HTR-8/SVneo (cell line): ENCODE measurements at places on chromosomes 11 and 22.

DNA sequence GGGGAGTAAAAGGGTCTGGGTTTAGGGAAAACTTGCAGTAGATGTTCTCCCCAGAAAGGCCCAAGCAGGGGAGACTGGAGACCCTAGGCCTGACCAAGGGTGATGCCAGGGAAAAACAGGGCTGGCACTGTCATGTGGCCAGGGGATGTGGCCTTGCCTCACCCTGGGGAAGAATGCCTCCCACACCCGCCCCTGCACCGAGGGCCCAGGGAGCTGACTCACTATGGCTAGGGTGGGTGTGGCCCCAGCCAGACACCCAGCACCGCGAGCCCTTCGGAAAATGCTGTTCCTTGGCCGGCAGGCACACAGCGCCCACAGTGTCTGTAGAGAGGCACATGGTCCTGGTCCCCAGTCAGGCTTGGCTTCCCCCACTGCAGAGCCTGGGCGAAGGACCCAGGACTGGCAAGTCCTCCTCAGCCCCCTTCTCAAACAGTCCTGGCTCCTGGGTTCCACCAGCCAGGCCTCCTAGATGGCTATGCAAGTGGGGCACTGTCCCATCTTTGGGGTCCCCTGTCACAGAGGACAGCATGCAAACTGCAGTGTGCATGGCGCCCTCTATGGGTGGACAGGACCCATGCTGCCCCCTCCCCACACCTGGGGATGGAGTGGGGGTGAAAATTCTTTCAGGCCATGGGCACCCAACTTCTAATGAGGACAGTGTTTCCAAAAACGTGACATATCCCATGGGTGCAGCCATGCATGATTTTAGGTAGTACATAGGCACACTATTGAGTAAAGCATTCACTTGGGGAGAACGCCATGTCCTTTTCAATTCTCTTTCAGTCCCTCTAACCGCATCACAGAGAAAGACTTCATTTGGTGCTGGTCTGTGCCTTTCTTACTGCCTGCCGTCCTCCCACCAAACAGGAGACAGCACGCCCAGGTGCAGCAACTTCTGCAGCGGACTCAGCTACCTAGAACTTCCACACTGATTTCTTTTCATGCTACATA lies 15.2 kb downstream of the TMPRSS5 start:
- peak; percentile 90 for DNase-seq

DNA sequence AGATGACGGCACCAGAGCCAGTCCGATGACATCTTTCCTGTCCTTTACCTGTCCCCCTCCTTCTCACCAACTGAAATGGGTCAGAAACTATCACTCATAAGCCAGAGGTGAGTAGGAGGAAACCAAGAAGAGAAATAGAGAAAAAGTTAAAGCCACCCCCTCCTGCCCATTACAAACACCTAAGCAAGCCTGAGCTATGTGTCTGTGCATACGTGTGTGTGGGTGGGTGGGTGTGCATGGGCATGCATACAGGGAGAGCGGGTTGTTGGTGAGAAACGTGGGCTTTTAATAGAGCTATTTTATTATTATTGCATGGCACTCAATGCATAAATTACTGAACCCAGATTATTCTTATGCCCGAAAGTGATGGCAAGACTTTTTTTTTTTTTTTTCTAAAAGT lies 2.6 kb downstream of the PATE4 start:
- no peak for DNase-seq

DNA sequence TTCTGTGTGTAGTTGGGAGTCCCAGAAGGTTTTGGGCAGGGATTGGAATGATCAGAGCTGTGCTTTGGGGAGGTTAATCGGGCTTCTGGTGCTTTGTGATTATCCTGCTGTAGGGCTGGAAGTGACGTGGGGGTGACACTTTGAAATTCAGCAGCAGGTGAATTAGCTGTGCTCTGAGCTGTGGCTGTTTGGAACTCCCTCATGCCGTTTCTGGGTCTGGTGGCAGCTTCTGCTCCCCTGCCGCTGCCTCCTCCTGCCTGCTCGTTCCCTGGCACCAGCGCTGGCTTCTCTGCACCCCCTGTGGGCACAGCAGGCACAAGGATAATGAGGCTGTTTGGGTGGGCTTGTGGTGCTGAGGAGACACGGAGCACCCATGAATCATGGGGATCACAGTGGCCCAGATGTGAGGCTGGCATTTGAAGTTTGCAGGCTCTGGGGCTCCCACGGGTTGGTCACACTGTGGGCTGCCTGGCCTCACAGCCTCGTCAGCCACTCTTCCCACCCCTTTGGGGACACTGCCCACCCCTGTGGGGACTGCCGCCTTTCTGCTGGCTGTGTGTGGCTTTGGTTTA lies 49.7 kb downstream of the TBC1D22A start:
- DNase-seq = no peak

DNA sequence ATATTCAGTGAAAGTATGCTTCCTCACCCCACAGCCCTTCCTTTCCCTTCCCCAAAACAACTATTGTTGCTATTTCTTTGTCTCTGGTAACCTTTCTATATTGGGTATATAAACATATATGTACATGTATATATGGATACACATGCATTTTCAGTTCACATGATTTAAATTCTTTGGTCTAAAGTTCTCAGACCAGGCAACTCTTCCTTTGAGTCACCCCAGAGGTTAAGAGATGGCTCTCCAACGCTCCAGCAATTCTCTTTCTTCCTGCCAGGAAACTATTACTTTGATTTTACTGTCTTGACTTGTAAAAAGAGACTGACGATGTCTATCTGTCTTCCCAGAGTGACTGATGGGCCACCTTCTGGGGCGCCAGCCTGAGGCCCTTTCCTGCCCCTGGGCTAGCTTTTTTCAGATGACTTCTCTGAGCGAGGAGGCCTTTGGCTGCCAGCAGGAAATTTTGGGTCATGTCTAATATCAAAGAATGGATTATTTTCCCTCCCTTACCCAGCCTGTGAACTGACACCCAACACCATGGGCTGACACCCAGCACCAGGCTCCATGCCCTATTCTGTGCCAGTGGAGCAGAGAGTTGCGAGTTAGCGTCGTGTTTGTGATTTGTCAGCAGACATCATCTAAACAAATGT lies 14.4 kb upstream of the ST3GAL4 start:
- DNase-seq = no peak

DNA sequence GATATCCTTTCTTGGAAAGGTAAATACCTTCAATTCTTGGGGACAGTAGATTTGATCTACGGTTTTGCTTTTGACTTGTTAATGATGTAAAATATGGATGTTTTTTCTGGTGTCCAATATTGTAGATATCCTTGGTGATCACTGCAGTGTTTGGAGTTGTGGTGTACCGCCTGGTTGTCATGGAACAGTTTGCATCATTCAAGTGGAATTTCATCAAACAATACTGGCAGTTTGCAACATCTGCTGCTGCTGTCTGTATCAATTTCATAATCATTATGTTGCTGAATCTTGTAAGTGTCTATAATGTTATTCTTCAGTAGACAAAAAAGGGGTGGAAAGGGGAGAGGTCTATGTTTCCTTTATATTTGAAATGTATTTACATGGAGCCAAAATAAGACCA lies 27.4 kb upstream of the MUC15 start:
- DNase-seq = no peak

DNA sequence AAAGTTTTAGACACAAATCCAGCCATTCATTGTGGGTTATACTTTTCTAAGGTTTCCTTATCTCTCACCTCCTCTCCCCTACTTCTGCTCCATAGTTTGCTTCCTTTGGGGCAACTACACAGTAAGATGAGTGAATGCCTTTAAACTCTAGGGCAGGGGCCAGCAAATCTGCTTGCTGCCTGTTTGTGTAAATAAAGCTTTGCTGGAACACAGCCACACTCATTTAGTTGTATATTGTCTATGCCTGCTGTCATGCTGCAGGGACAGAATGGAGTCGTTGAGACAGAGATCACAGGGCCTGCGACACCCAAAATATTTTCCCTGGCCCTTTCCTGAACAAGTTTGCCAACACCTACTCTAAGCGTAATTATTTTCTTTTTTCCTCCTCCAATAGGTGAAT lies 58.7 kb downstream of the TECTA start:
- no peak for DNase-seq

DNA sequence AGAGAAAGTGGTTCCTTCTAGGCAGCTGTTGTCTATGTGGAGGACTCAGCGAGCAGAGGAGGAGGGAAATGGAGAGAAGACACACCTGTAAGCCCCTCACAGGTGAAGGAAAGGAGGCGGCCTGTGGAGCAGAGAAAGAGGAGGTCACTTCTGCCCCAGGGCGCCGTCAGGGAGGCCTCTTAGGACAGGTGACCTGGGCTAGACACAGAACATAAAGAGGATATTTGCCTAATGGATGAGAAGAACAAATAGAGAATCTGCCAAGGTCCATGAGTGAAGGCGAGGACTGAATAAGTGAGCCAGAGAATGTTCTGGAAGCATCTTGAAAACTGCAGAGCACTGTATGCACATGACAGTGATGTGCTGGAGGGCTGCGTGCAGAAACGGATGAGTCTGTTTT lies 2.2 kb upstream of the SCUBE1 start:
- no peak for DNase-seq

DNA sequence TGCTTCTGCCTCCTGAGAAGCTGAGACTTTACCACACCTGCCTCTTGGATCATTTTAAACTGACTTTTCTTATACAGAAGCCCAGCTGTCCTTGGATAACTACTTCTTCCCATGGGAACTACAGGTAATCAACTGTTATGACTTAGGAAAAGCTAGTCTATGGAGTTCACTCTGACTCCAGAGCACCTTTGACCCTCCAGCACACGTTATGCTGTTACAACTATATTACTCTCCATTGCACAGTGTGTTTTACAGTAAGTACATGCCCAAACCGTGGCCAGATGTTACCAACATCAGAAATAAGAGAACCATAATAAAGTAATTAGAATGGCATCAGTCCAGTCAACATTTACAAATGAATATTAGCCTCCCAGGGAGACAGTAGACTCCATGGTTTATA lies 21.3 kb upstream of the TSG101 start:
- no peak for DNase-seq

- no peak for DNase-seq
Measured at GRCh38 chr11:73292525-73292894, 15.6 kb upstream of the ARHGEF17 start.

DNA sequence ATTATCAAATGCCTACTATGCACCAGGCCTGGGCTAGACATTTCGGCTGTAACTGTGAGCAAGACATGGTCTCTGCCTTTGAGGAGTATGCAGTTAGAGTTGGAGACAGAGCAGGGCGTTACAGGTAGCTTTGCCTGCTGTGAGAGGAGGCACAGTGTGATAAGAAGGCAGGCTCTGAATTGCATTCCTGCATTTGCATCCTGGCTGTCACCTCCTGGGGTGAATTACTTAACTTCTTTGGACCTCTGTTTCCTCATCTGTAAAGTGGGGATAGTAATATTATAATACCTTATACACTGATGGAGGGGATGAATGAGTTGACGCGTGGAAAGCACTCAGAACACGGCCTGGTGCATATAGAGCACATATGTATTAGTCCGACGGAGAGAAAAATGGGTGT lies 118.1 kb upstream of the ARHGAP20 start:
- DNase-seq = no peak

DNA sequence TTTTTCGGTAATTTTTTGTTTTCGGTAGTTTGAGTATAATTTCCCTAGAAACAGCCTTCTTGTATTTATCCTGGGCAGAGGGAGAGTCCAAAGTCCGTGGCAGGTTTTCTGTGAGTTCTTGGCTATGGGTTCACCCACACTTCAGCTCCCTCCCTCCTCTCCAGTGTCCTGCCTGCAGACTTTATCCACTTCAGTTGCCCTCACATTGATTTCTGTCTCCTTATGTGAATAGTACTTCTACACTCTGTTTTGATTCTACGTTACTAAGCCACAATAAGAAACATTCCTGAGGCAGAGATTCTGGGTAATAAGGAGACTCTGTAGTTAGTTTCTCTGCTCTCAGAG lies 868.6 kb downstream of the METTL15 start:
- DNase-seq = no peak

DNA sequence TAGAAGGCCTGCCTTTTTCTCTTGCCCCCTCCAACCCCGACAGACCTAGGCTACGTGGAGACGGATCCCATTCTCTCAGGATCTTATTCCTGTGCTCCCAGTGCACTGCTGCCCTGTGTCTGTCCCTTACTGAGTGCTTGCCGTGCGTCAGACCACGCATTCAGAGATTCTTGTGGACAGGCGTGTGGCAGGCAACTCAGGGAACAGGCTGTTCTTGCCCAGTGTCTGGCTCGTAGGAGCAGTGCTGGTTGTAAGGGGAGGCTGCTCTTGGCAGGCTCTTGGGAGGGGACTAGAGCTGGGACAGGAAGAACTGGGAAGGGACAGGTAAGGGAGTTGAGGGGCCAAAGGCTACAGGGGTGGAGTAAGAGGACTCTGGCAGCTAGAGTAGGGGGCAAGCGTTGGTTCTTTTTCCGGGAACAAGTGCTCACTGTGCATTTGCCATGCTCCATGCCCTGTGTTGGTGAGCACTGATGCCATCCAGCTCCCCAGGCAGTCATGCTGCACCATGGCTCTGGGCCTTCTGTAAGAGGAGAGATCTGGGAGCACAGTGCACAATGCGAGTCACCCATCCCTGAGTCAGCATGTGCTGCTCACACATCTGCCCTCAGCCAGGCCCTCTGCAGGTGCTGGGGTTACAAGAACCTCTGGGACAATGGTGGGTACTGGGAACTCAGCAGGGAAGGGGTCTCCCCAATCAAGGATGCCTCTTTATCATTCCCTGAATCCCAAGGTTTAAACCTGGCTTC lies 119.1 kb downstream of the TBC1D22A start:
- peak; percentile 9 for DNase-seq

GRCh38 chr11:94933223-94934130 lies 39.9 kb downstream of the CWC15 start:
- peak; percentile 55 for DNase-seq

DNA sequence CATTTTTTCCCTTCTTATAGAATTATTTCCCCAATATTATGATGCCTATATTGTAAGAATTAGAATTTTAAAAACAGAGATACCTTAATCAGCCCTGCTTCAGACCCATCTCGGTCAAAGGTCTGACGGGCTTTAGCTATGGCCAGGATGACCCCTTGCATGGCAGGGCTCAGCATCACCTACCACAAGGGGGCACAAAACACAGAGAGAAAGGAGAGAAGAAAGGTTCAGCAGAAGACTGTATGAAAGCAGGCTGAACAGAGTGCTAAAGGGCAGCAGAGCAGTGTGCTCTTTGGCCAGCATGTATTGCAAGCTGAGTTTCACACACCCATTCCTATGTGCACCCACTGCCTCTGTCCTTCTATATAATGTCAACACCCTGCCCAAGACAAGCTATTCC lies 26.8 kb downstream of the CLDN25 start:
- DNase-seq = peak; percentile 28

- no peak for DNase-seq
Measured at GRCh38 chr11:108854346-108854745, 189.5 kb downstream of the DDX10 start.

- DNase-seq = peak; percentile 54
Measured at GRCh38 chr22:29780748-29781676, 13.8 kb downstream of the UQCR10 start.
